ENCODE measurements at places on chromosomes 7 and 10.

- peak overlapping the region; percentile 90 for H3K4me3 ChIP-seq
- H3K36me3 ChIP-seq = no peaks in the 10 kb centered on the region
- H3K4me1 ChIP-seq = no peaks in the 10 kb centered on the region
These were observed 6.4 kb upstream of the TNRC18 start for GRCh38 chr7:5429857-5430611.

DNA sequence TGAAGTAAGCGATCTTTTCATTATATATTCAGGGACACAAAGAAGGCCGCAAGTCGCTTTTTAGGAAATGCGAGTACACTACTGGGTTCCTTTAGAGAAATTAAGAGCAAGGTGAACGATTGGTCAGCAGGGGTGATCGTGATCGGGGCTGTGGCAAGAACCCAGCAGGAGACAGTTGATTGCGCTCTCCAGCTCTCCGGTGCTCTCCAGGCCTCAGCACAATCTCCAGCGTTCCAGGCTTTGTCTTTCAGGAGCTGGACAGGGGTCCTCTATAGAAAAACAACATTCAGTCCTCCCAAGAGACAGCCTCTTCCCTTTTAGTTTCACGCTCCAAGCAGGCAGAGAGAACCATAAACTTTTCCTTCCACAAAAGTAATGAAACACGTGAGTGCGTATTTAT lies 170.5 kb upstream of the KLF6 start:
- no peaks in the 10 kb centered on the region for H3K36me3 ChIP-seq
- no peak for DNase-seq
- H3K4me1 ChIP-seq = no peaks in the 10 kb centered on the region
- H3K4me3 ChIP-seq = no peak overlapping the region

DNA sequence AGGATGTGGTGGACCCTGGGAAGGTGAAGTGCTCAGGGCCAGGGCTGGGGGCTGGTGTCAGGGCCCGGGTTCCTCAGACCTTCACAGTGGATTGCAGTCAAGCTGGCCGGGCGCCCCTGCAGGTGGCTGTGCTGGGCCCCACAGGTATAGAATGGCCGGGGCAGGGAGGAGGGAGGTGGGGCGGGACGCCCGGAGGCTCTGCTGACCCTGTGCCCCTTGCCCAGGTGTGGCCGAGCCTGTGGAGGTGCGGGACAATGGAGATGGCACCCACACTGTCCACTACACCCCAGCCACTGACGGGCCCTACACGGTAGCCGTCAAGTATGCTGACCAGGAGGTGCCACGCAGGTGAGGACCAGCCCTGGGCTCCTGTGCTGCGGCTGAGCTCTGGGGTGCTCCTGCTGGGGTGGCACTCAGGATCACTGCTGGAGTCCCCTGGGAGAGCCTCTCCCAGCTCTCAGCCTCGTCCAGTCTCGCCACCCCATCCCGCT lies 14.9 kb upstream of the ATP6V1F start:
- no peak overlapping the region for H3K4me3 ChIP-seq
- H3K27me3 ChIP-seq = no peaks in the 10 kb centered on the region
- H3K27ac ChIP-seq = no peak overlapping the region
- DNase-seq = no peak

DNA sequence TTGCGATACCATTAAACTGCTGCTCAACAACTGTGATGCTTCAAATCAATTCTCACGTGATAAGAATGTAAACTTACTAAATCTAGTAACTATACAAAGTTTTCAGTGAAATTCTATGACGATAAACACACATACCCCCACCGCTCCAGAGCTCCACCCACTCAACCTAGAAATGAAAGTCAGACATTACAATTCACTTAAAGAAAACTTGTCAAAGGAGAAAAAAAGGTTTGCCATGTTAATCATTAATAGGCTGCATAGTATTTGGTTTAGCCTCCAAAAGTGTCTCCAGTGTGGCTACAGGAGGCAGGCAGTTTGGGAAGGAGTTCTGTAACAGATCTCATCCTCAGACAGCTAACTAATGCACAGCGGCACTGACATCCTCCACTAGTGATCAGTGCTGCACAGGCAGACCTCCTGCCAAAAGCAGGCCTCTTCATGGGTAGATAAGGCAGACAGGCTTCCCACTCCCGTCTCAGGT lies 3.1 kb downstream of the HERPUD2 start:
- no peaks in the 10 kb centered on the region for H3K27me3 ChIP-seq
- no peak for DNase-seq
- peaks cover 51% of the 10 kb centered on the region for H3K4me1 ChIP-seq
- no peaks in the 10 kb centered on the region for H3K36me3 ChIP-seq
- H3K4me3 ChIP-seq = peak overlapping the region; percentile 99
- H3K27ac ChIP-seq = no peak overlapping the region

GRCh38 chr10:50398381-50398780 lies 147.1 kb upstream of the ASAH2 start:
- no peaks in the 10 kb centered on the region for H3K27me3 ChIP-seq
- H3K36me3 ChIP-seq = no peaks in the 10 kb centered on the region
- H3K4me3 ChIP-seq = no peak overlapping the region
- no peak for DNase-seq

- no peak overlapping the region for H3K27ac ChIP-seq
- H3K36me3 ChIP-seq = peaks cover 7% of the 10 kb centered on the region
- peaks cover 19% of the 10 kb centered on the region for H3K4me1 ChIP-seq
- no peak overlapping the region for H3K4me3 ChIP-seq
- DNase-seq = no peak
- no peaks in the 10 kb centered on the region for H3K27me3 ChIP-seq
These were observed 67.7 kb downstream of the ZMIZ1 start for GRCh38 chr10:79136236-79137005.

DNA sequence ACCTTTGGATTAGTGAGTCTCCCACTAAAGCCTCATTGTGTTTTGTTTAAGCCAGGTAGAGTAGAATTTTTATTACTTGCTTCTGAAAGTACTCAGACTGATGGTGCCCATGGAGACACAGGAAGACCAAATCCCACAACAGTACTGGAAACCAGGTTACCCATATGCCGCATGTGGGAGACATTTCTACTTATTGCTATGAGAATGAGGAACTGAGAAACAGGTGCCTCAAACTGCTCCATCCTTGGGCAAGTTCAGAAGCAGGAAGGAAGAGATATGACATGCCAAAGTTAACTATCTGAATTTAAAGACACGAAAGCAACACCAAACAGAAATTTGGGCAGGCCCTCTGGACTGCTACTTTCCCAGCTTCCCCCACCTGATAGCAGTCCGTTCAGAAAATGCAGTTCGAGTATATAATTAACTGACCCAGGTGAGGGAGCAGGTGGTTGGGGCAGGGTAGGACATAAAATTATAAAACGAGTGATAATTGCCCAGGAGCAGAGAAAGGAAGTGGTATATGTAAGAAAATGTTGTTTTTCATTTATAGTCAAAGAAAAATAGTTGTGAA lies 382.3 kb upstream of the MTPN start:
- no peak overlapping the region for H3K4me3 ChIP-seq
- H3K36me3 ChIP-seq = no peaks in the 10 kb centered on the region

GRCh38 chr7:52712938-52713337 lies 322.5 kb upstream of the POM121L12 start:
- no peaks in the 10 kb centered on the region for H3K27me3 ChIP-seq
- no peaks in the 10 kb centered on the region for H3K36me3 ChIP-seq
- H3K4me1 ChIP-seq = no peaks in the 10 kb centered on the region
- H3K27ac ChIP-seq = no peak overlapping the region
- DNase-seq = no peak

GRCh38 chr10:30182191-30183054 lies 123.0 kb upstream of the JCAD start:
- no peak overlapping the region for H3K4me3 ChIP-seq
- no peaks in the 10 kb centered on the region for H3K36me3 ChIP-seq
- peak; percentile 9 for DNase-seq
- no peaks in the 10 kb centered on the region for H3K27me3 ChIP-seq
- H3K4me1 ChIP-seq = no peaks in the 10 kb centered on the region

- no peak overlapping the region for H3K27ac ChIP-seq
- no peak overlapping the region for H3K4me3 ChIP-seq
- no peaks in the 10 kb centered on the region for H3K4me1 ChIP-seq
- no peaks in the 10 kb centered on the region for H3K27me3 ChIP-seq
- DNase-seq = no peak
- H3K36me3 ChIP-seq = no peaks in the 10 kb centered on the region
These were observed 129.8 kb downstream of the BUB3 start for GRCh38 chr10:123284022-123284421.

- DNase-seq = peak; percentile 48
- H3K4me1 ChIP-seq = no peaks in the 10 kb centered on the region
- no peak overlapping the region for H3K27ac ChIP-seq
- H3K27me3 ChIP-seq = no peaks in the 10 kb centered on the region
- no peak overlapping the region for H3K4me3 ChIP-seq
- H3K36me3 ChIP-seq = no peaks in the 10 kb centered on the region
These were observed 177.4 kb downstream of the ELFN1 start for GRCh38 chr7:1847260-1848001.

DNA sequence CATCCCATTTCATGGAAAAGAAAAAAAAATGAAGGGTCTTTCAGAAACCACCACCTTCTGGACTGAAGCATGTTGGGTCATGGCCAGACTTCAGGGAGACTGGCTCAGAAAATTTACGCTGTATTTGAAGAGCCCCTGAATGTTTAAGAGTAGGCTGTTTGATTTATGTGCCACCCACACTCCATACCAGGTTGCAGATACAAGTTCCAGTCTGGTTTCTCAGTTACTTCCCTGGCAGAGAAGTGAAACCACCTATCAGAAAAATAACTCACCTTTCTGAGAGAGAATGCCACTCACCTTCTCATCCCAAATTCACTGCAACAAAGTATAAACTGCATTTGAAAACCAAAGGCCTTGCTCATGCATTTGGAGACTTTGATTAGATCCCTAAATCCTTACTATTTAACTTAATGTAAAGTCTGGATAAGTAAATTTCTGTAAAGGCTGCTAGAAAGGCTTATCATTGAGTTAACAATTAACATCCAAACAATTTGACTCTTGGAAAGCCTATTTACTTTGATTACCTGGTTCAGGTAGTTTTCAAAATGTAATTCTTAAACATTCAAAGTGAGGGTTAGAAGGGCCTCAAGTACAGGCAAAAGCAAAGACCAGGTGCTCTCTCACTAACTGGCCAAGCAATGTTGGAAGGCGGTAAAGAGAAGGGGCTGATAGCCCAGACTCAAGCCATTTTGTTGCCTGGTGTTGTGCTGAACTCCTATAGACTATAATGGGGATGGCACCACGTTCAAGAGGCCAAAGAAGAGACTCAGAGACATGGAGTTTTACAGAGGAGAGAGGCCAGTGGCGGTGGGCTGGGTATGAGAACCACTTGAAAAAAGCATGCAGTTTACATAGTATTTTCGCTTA lies 12.8 kb upstream of the ADD3 start:
- peaks cover 16% of the 10 kb centered on the region for H3K4me1 ChIP-seq
- DNase-seq = no peak
- H3K4me3 ChIP-seq = no peak overlapping the region
- no peaks in the 10 kb centered on the region for H3K36me3 ChIP-seq
- H3K27ac ChIP-seq = peak overlapping the region; percentile 30

- no peaks in the 10 kb centered on the region for H3K4me1 ChIP-seq
- no peak for DNase-seq
- no peak overlapping the region for H3K27ac ChIP-seq
These were observed 1021.6 kb downstream of the GATA3 start for GRCh38 chr10:9076066-9076465.

- peak; percentile 22 for DNase-seq
These were observed 25.0 kb downstream of the YKT6 start for GRCh38 chr7:44225566-44226395.

GRCh38 chr10:66929375-66929774 lies 3.5 kb downstream of the LRRTM3 start:
- no peak overlapping the region for H3K4me3 ChIP-seq
- no peak overlapping the region for H3K27ac ChIP-seq
- DNase-seq = no peak
- peaks cover 3% of the 10 kb centered on the region for H3K27me3 ChIP-seq
- H3K4me1 ChIP-seq = no peaks in the 10 kb centered on the region
